ENCODE measurements at places on chromosomes 2 and 18.
A peak's percentile ranks its signal among the peaks of the same experiment; 100 is the strongest.

DNA sequence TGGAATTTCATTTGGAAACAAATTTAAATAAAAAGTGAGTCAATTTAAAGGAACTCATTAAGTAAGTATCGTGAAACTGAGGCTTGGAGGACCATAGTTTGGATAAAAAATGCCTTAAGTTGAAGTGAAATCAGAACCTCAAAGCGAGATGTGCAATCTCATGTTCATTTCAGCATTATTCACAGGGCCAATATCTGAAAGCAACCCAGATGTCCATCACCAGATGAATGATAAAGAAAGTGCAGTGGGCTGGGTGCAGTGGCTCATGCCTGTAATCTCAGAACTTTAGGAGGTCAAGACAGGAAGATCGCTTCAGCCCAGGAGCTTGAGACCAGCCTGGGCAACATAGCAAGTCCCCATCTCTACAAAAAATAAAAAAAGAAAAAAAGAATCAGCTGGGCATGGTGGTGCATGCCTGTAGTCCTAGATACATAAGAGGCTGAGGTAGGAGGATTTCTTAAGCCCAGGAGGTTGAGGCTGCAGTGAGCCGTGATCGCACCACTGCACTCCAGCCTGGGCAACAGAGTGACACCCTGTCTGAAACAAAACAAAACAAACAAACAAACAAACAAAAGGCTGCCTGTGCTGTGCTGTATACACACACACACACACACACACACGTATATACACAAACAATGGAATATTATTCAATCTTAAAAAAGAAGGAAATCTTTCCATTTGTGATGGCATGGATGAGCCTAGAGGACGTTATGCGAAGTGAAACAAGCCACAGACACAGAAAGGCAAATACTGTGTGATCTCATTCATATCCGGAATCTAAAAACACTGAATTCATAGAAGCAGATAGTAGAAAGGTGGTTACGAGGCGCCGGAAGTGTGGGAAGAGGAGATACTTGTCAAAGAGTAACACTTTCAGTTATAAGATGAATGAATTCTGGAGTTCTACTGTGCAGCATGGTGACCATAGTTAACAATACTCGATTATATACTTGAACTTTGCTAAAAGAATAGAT is 14.5 kb downstream of the SH3RF3 start:
- no peak overlapping the region for H3K27ac ChIP-seq
- no peak overlapping the region for H3K4me3 ChIP-seq
- DNase-seq = no peak
- H3K36me3 ChIP-seq = no peaks in the 10 kb centered on the region
- peaks cover 4% of the 10 kb centered on the region for H3K27me3 ChIP-seq

DNA sequence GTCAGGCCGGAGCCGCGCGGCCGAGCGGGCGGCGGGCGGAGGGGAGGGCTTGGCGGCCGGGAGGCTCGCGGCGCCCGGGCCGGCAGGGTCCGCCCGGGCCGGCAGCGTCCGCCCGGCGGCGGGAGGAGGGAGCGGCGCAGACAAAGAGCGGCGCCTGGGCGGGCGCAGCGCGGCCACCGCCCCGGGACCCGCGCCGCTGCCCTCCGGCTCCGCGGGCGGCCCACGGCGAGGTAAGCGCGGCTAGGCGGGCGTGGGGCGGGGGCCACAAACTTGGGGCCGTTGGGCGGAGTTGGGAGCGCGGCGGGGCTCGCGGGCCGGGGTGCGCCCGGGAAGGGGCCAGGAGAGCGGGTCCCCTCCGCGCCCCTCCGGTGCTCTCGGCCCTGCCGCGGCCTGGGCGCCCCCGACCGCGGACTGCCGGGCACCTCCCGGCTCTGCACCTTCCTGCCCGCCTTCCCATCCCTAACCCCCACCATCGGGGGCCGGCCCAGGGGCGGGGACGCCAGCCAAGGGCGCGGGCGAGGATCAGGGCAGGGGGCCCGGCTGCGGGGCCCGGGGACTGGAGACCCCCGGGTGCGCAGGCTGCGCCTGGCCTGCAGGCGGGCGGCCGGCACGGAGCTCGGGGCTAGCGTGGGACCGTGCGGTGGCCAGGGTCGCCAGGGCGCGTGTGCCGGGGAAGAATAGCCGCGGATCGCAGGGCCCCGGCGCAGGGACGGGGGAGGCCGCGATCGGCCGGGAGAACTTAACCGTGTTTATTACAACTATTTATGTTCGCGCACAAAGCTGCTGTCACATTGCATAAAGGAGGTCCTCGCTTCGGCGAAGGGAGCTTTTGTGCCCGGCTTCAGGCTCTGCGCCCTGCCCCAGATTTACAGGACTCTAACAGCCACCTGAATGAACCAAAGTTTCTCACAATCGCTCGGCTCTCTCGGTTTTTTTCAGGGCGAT is at the start of gene NCK2:
NCK2 (plus strand) TSS at position 4 of the 945 bp plus-strand sequence. CDS start 110,152 bp downstream, outside the sequence.
- H3K4me3 ChIP-seq = peak within 1 kb of the TSS; percentile 94
- H3K27me3 ChIP-seq = no peaks in the 10 kb centered on the region
- DNase-seq = peak; percentile 75
- H3K27ac ChIP-seq = peak within 1 kb of the TSS; percentile 77
- peaks cover 10% of the 10 kb centered on the region for H3K4me1 ChIP-seq

GRCh38 chr2:88188748-88189147 is 18.6 kb downstream of the THNSL2 start:
- H3K36me3 ChIP-seq = peaks cover 5% of the 10 kb centered on the region
- no peak for DNase-seq
- H3K27me3 ChIP-seq = no peaks in the 10 kb centered on the region

- H3K27ac ChIP-seq = no peak overlapping the region
- no peaks in the 10 kb centered on the region for H3K4me1 ChIP-seq
- H3K27me3 ChIP-seq = no peaks in the 10 kb centered on the region
- H3K4me3 ChIP-seq = no peak overlapping the region
- no peaks in the 10 kb centered on the region for H3K36me3 ChIP-seq
These were observed 86.2 kb upstream of the SALL3 start for GRCh38 chr18:78893281-78894032.

GRCh38 chr2:222302178-222303018 is 3.6 kb upstream of the PAX3 start:
- DNase-seq = peak; percentile 75
- peaks cover 3% of the 10 kb centered on the region for H3K4me1 ChIP-seq
- no peak overlapping the region for H3K4me3 ChIP-seq
- peaks cover 100% of the 10 kb centered on the region for H3K27me3 ChIP-seq

GRCh38 chr2:229313591-229313990 is 42.5 kb upstream of the PID1 start:
- H3K4me3 ChIP-seq = no peak overlapping the region
- H3K4me1 ChIP-seq = no peaks in the 10 kb centered on the region
- H3K27me3 ChIP-seq = peaks cover 5% of the 10 kb centered on the region
- H3K36me3 ChIP-seq = no peaks in the 10 kb centered on the region
- DNase-seq = no peak
- H3K27ac ChIP-seq = no peak overlapping the region

Measured in endodermal cell (in vitro differentiated cells).